Stimulated activated CD4-positive, alpha-beta T cell treated with anti-CD3 and anti-CD28 coated beads, Interleukin-2, amount 100 ng/mL, for 4 hours (primary cell): ENCODE measurements at places on chromosomes 2 and 18.

DNA sequence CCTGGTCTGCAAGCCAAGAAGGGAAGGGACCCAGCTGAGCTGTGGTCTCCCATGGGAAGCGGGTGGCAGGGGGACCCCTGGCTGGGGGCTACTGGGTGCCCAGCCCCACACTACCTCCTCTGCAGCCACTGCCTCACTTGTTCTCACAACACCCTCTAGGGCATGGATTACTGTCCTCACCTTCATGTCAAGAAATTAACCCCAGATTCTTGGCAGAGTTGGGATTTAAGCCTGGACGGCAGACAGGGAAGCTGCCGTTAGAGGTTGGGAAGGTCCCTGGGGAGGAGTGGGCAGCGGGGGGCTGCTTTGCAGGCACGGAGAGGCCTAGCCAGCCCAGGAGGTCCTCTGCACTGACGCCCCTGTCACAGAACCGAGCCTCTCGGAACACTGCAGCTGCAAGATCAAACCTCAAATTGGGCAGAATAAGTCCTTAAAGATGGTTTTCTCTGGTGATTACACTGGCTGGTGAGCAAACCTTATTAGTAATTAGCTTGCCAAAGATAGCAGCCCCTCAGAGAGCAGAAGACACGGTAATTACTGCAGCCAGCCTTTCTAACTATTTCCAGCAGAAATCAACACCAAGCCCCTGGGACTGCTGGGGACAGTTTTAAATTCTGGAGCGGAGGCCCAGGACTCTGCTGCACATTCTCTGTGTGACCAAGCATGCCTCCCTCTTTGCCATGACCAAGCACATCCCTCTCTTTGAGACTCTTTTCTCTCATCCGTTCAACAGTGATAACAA lies 35.9 kb downstream of the KCNF1 start:
- no peak for DNase-seq

GRCh38 chr2:51649366-51649765 lies 617.4 kb upstream of the NRXN1 start:
- no peak for DNase-seq

GRCh38 chr2:234293973-234294372 lies 202.9 kb downstream of the ARL4C start:
- DNase-seq, result no peak

DNA sequence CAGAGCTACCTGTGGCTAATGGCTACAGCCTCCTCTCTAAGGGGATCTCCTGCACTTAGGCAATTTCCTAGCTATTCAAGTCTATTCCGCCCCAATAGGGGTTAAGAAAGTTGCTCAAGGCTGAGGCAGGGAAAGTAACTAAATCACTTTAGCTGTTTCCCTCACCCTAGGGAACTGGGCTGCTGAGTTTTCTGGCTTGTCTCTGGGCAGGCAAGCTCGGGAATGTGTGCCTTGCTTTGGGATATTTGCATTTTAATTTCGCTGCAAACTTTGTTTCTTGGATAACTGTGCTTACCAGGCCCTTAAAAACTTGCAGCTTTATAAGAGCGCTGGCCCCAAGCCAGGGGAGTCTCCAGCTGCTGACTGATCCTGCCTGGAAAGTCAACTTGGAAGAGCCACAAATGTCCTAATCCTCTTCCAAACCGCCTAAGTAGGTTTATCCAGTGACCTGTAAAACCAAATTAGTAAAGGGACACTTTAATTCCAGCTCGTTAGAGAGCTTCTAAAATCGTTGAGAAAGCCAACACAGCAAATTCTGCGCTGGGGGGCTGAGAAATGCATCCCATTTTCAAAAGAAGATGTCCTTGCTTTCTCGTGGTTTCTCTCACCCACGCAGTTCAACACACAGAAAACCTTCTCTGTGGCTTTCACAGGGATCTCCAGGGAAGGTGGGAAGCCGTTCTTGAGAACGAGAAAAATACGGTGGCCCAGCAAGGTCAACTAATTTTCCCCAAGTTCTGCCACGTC lies 59.5 kb upstream of the SP3 start:
- no peak for DNase-seq

GRCh38 chr2:161954103-161954502 lies 119.9 kb downstream of the DPP4 start:
- DNase-seq, result no peak

GRCh38 chr2:172366596-172367150 lies 60.7 kb upstream of the ITGA6 start:
- no peak for DNase-seq

DNA sequence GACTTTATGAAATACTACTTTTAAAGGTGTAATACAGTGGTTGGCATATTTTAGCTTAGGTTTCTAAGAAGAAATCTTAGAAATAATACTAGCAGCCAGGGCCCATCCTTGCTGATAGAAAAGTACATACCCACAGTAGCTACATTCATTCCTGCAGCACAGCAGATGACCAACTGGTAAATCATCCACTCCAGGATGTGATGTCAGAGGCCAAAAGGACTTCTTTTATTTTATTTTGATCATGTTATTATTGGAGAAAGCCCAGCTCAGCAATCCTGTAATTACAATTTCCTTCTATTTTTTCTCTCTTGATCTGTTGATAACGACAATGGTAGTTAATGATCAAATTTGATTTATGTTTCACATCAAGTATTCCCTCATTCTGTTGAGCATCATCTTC lies 18.0 kb upstream of the TTN start:
- no peak for DNase-seq

- DNase-seq, result no peak
Observed at GRCh38 chr2:163441603-163442002, 294.2 kb downstream of the FIGN start.

DNA sequence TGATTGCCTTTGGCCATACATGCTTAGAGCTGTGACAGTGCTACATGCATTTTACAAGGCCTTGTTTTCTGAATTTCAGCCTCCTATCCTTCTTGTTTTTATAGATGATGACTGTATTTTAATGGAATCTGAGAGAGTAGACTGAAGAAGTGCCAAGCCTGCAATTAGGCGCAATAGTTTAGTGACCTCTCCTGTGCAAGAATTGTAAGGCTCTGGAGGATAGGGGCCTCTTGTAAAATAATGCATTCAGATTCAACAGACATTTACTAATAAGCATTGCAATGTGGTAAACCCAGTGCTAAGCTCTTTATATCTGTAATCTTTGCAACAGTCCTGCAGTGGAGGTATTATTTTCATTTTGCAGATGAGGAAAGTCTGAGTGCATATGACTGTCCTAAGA lies 105.5 kb downstream of the TDRD15 start:
- no peak for DNase-seq

DNA sequence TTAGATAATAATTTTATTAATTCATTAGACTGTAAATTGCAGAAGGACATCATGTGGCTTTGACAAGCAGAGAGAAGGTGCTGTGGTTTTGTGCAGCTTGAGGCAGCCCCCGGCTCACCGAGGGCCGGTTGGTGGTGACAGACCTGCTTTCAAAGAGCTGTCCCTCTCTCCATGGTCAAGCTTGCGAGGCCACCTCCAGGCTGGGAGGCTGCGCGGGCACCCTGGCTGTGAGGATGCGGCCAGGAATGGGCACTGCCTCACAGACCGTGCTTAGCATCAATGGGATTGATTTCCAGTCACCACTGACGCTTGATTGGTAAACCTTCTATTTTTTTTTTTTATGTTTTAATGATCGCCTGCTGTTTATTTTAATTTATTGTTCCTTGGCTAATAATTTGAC lies 690.9 kb downstream of the GALR1 start:
- no peak for DNase-seq

- DNase-seq, result no peak
Observed at GRCh38 chr18:1002653-1003178, 98.0 kb downstream of the ADCYAP1 start.

GRCh38 chr2:127517465-127517864 lies 8.8 kb downstream of the IWS1 start:
- DNase-seq, result no peak

DNA sequence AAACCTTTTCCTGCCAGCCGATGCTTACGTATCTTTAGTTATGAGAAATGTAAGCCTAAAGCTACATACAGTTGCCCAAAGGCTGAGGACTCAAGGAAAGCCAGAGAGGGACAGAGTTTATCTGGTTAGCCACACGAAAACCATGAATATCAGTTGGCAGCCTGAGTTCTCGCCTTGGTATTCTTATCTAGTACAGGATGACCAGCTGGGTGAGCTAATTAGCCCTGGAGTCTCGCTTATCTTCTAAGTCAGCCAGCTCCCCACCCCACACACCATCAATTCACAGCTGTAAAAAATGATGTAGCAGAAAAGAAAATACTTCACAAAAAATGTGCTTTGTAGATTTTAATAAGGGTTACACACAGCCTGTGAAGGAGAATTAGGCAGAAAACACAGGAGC lies 617.5 kb upstream of the SOX11 start:
- no peak for DNase-seq

GRCh38 chr2:99695944-99696253 lies 206.1 kb upstream of the REV1 start:
- no peak for DNase-seq

DNA sequence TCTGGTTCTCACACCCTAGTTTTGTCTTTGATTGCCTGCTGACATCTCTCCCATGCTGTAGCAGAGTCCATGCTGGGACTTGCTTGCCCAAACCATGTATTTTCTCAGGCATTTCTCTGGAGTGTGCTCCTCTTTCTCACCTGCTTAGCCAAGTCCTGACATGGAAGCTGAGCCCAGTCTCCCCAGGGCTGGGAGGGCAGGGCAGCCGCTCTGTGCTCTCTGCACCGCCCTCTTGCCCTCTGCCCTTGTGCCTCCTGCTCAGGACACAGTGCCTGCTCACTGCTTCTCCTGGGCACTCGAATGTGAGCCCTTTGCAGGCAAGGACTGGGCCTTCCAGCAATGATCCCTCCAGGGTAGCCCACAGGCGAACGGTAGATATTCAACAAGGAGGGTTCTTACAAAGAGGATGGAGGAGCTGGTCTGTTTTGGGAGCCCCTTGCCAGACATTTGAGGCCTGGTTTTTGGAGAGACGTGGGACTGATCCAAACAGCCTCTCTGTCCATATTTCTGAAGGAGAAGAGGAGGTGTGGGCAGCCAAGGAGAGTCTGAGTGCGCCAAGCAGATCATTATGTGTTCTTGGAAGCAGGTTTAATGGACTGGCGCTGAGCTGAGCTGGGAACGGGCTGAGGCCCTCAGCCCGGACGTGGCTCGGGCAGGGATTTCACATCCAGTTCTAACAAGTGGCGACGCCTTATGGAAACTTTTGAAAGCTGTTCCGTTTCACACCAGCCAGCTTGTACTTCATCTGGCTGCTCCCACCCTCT lies 4.0 kb downstream of the SLC14A2 start:
- no peak for DNase-seq

DNA sequence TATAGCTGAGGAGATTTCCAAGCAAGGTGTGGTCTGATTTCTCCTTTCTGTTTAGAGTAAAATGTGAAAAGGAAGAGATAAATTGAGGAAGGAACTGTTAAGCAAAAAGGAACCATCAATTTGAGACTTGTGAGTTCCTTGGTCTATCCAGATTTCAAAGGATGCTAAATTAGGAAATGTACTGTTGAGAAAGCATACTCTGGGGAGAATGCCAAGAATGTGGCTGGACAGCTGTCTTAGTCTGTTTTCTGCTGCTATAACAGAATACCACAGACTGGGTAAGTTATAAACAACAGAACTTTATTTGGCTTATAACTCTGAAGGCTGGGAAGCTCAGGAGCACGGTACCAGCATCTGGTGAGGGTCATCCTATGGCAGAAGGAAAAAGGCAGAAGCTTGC lies 1097.2 kb downstream of the TDRD15 start:
- DNase-seq, result no peak

- no peak for DNase-seq
Observed at GRCh38 chr2:219123356-219124135, 37.1 kb downstream of the NHEJ1 start.

DNA sequence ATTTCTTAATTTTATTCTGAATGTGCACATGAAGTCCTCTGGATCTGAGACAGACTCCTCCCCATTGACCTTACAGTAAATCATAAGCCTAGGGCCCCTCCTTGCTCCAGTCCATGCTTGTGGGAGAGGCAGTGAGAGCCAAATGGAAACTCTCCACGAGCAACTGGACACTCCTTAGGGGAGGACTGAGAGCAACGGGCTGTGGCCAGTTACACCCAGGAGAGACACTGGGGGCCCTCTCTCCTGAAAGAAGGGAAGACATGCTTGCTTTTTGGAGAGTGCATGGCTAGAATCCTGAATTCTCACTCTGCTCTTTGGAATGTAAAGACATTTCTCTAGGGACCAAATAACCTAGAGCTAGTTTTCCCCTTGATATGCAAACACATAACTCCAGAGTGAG lies 49.0 kb upstream of the BIN1 start:
- DNase-seq, result no peak

GRCh38 chr2:179274749-179275148 lies 10.1 kb upstream of the SESTD1 start:
- no peak for DNase-seq

DNA sequence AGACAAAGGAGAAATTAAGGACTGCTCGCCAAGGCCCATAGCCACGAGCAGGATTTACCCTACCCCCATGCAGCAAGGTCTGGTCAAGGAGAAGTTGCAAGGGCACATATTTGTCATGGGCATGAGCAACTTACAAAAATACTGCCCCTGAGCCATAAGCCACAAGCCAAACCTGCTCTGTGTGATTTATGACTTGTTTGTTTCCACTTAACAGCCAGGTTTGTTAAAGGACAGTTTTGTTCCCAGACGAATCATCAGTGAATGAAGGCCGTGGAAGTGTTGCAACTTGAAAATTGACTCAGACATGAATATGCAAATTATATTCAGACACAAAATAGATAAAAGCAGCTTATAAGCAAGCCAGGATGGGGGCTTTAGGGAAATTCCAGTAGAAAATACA lies 31.3 kb upstream of the EVA1A start:
- no peak for DNase-seq

- no peak for DNase-seq
Observed at GRCh38 chr18:22168360-22168921, 948 bp upstream of the GATA6 start.

DNA sequence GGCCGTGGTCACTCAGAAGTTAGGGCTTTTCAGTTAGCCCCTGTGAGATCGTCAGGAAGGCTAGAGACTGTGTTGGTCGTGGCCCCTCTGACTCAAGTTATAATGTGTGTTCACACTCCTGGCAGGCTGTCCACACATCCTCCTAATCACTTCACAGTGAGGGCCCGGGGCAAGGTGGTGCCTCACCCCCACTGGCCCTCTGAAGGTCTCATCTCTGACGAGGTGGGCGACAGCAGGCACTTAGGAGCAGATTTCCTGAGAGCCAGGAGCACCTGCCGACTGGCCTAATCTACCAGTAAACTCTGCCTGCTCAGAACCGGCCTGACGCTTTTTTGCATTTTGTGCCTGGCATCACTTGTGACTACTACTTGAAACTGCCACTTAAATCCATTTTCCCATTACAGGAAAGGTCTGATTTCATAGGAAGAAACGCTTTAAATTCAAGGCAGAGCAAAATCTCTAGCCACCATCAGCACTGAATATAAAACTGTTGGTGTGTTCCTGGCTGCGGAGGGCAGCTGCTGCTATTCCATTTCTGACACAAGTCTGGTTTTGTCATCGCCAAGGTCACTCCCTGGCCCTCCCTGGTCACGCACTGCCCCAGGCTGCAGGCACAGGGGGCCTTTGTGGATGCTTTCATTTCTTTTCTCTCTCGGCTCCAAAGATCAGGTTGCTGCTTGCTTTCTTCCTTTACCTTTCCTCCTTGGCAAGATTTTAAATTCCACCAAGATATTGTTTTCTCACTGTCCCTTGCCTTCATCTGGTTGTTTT lies 48.0 kb downstream of the RAB12 start:
- DNase-seq, result no peak
